ENCODE measurements at places on chromosomes 5 and 9. TPM values are rescaled to one million over a fixed set of nuclear protein-coding genes. Genes with fewer than 3 reads are reported as not detected.

Gene ZBED3
- total RNA-seq: 6.4 TPM

Gene IL3
- not detected for total RNA-seq

Gene CCDC183
- total RNA-seq: 1.6 TPM

Gene MARCHF11
- total RNA-seq: 1.3 TPM
